ENCODE measurements at places on chromosomes 1 and 21.

GRCh38 chr1:15004396-15004795 is 149.2 kb upstream of the TMEM51 start:
- no peak for DNase-seq

- no peak for DNase-seq
Observed at GRCh38 chr21:44512496-44513388, 27.3 kb downstream of the KRTAP10-1 start.

GRCh38 chr1:224383218-224383617 is 26.5 kb downstream of the CNIH4 start:
- DNase-seq: no peak

GRCh38 chr1:205774198-205775014 is 876 bp downstream of the RAB29 start:
- DNase-seq: no peak

All from NCI-H2171 treated with DMSO at 0.1 percent for 48 hours (cell line).